Ovary (tissue), 10 donors: ENCODE measurements at places on chromosomes 1 and 21.

GRCh38 chr1:243672539-243673074 lies 177.4 kb downstream of the AKT3 start:
- H3K36me3 ChIP-seq, result no peaks in the 10 kb centered on the region
- H3K27ac ChIP-seq, result no peak overlapping the region
- H3K4me1 ChIP-seq, result no peaks in the 10 kb centered on the region
- DNase-seq, result no peak

DNA sequence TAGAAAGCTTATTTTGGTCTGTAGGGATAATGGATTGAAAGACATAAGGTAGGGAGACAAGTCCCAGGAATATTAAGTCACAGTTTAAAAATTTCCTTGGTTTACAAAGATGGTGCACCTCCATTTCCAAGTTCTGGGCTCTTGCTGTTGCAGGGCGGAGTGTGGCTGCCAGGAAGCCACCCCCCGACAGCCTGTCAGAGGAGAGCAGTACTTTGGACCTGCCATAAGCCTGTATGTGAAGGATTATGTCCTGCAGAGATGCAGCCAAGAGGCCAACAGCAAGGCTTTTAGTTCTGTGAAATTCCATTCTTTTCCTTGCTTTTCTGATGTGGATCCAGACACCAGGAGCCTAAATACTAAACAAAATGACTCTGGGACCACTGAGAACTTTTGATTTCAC lies 31.9 kb upstream of the GTF2B start:
- no peak overlapping the region for H3K27ac ChIP-seq
- no peaks in the 10 kb centered on the region for H3K27me3 ChIP-seq
- DNase-seq, result no peak
- H3K36me3 ChIP-seq, result no peaks in the 10 kb centered on the region
- H3K4me3 ChIP-seq, result no peak overlapping the region
- no peaks in the 10 kb centered on the region for H3K4me1 ChIP-seq

DNA sequence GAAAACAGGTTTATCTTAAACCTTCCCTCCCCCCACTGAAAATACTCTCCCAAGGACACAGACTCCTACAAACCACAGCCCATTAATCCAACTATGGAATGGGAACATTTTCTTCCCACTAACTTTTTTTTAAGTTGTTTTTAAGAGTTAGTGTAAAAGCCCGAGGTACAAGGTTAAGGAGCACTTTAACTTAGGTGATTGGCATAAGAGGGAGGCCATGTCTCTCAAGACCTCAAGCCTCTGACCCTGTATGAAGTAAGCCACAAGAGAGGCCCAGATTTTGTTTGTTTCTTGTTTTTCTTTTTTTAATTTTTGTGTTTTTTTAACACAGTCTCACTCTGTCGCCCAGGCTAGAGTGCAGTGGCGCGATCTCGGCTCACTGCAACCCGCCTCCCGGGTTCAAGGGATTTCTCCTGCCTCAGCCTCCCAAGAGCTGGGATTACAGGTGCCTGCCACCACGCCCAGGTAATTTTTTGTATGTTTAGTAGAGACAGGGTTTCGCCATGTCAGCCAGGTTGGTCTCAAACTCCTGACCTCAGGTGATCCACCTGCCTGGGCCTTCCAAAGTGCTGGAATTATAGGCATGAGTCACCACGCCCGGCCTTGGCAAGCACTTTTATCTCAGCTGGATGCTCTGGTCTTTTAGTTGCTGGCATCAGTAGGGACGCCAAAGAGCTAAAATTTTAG lies 14.4 kb downstream of the ARMH1 start:
- H3K27ac ChIP-seq, result peak overlapping the region; percentile 31
- DNase-seq, result peak; percentile 39
- peaks cover 6% of the 10 kb centered on the region for H3K4me1 ChIP-seq
- no peaks in the 10 kb centered on the region for H3K36me3 ChIP-seq
- no peaks in the 10 kb centered on the region for H3K27me3 ChIP-seq

DNA sequence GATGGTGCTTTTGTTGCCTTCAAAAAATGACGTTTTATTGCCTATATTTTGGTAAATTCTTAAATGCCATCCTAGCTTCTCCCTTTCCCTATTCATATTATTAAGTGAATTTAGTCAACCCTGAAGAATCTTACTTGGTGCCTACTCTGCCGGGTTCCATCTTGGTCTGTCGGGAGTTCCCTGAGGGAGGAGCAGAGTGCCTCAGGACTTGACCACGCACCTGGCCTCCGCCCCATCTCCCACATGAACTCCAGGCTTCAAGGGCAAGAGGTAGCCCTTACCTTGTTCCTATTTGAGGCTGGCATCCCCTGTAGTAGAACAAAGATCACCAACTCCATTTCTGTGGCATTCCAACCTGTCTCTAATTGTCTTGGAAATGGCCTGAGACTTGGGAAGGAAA lies 21.5 kb downstream of the VANGL2 start:
- H3K27ac ChIP-seq, result no peak overlapping the region
- no peaks in the 10 kb centered on the region for H3K27me3 ChIP-seq
- DNase-seq, result no peak
- no peak overlapping the region for H3K4me3 ChIP-seq

GRCh38 chr1:5220821-5221220 lies 566.4 kb downstream of the AJAP1 start:
- no peaks in the 10 kb centered on the region for H3K4me1 ChIP-seq
- H3K36me3 ChIP-seq, result no peaks in the 10 kb centered on the region
- no peak overlapping the region for H3K27ac ChIP-seq
- H3K4me3 ChIP-seq, result no peak overlapping the region
- H3K27me3 ChIP-seq, result no peaks in the 10 kb centered on the region
- DNase-seq, result no peak

- H3K36me3 ChIP-seq, result no peaks in the 10 kb centered on the region
- H3K27me3 ChIP-seq, result no peaks in the 10 kb centered on the region
- H3K27ac ChIP-seq, result no peak overlapping the region
- H3K4me3 ChIP-seq, result no peak overlapping the region
- H3K4me1 ChIP-seq, result peaks cover 8% of the 10 kb centered on the region
These were observed 222.4 kb upstream of the B3GALT2 start for GRCh38 chr1:193408782-193409293.
